ENCODE measurements at places on chromosomes 2 and 18.

DNA sequence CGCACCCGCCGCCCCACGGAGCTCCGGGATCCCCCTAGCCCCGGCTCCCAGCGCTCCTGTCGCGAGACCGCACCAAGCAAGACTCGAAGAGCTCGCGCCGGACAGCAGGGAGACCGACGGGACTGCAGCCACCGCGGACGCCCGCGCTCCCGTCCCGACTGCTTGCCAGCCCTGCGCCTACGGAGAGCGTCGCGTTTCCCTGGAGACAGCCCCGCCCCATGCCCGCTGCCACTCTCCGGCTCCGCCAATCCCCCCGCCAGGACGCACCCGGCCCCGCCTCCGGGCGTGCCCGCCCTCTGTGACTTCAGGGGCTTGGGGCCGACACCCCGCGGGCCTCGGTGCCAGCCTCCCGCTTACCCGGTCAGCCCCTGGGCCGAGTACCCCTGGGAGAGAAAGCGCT, at the start of gene ANKMY1:
TSS of gene ANKMY1 (minus strand) at position 181 of the 400 bp plus-strand sequence. CDS start 653 bp downstream, outside the sequence.
- peak; percentile 67 for DNase-seq

- DNase-seq: peak; percentile 63
Measured at GRCh38 chr2:64283641-64284361, 139.6 kb upstream of the PELI1 start.

GRCh38 chr18:25469489-25469888, 117.5 kb upstream of the ZNF521 start:
- no peak for DNase-seq

DNA sequence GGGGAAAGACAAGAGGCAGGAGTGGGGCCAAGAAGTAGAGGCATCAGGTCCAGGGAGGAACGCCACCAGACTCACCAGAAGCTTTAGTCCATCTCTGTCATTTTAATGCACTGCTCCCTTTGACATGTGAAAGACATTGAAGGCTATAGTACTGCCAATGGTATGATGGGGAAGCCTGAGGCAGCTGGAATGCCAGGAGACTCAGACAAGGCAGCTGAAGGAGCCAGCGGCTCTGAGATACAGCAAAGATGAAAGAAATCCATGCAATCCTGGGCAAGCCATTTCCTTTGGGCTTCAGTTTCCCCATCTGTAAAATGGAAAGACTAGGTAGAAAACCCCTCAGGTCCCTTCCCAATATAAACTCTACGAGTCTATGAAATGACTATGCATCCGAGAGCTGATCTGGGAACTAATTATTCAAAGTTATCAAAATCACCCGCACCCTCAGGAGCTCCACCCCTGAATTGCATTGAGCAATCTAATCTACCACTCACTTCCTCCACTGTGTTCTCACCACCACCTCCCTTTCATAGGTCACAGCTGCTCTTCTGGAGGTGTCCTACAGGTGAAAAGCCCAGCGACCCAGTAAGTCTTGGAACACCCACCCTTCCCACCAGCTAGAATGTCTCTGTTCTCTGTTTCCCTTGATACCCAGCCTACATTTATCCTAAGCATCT, 3.1 kb downstream of the CXCR2 start:
- no peak for DNase-seq

- DNase-seq: no peak
Measured at GRCh38 chr2:102276549-102277201, 34.7 kb upstream of the IL1RL1 start.

GRCh38 chr2:119174216-119174992, 15.9 kb upstream of the C1QL2 start:
- DNase-seq: peak; percentile 9

DNA sequence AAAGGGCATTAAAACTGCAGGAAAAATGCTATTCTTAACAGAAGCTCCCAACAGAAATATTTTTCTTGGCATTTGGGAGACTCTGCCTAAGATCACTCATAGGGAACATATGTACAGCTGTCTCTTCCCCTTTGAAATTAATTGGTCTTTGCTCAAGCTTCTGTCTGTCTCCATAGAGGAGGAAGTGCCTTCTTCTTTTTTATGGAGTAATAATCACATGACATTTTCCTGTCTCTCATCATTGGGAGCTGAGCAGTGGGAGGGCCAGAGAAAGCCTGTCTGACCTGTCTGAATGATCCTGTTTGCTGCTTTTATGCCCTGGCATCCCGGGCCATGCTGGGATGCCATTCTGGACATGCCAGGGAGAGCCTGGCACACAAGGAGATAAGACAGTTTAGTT, 145.6 kb downstream of the AQP4 start:
- DNase-seq: no peak

DNA sequence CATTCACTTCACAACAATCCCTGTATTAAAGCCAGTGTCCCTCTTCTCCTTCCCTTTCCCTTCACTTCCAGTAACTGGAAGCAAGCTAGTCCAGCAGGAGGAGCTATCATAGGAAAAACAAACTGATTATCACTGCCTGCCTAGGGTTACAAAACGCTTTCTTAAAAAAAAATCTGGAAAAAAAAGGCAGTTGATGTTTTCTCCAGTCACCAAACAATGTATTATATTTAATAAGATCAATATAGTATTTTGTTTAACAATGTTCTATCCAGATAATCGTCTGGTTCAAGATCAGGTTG, 78.8 kb upstream of the ITGB6 start:
- no peak for DNase-seq

DNA sequence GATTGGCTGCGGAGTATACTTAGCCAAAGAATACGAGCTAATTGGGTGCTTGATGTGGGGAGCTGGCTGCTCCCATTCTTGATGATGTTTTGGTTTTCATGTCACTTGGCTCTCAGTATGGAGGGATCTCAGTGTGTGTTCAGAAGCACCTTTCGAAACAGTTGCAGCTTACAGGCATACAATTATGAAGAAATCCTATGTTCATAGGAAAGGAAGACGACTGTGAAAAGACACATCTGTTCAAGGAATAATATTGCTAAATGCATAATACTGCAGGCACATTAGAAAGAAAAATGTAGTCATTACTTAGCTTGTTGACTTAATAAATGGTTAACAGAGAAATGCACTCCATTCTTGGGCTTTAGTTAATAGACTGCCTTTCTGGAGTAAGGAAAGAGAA, 4.1 kb downstream of the LRRC30 start:
- no peak for DNase-seq

- DNase-seq: no peak
Measured at GRCh38 chr2:183678908-183679307, 554.7 kb downstream of the NUP35 start.

DNA sequence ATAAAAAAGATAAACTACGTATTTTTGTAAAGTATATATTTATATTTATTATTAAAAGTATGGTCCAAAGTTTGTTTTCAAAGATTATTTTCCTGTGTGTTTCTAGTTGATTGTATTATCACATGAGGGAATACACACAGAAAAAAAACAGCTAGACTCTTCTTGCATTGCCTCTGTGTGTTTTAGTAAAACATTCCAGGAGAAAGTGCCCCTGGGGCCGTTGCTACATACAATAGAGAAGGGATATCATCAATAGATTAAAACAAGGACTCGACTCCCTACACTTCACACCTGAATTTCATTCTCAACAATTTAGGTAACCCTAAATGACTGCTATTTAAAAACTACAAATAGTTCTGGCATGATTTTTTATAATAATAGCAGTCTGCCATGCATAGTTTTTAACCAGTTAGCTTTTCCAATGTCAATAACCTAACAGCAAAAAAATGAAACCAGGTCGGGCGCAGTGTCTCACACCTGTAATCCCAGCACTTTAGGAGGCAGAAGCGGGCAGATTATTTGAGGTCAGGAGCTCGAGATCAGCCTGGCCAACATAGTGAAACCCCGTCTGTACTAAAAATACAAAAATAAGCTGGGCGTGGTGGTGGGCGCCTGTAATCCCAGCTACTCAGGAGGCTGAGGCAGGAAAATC, 171.3 kb downstream of the DNAH6 start:
- DNase-seq: no peak

GRCh38 chr18:939166-939565, 34.5 kb downstream of the ADCYAP1 start:
- peak; percentile 31 for DNase-seq

- DNase-seq: peak; percentile 21
Measured at GRCh38 chr2:57453945-57454344, 592.7 kb upstream of the VRK2 start.

DNA sequence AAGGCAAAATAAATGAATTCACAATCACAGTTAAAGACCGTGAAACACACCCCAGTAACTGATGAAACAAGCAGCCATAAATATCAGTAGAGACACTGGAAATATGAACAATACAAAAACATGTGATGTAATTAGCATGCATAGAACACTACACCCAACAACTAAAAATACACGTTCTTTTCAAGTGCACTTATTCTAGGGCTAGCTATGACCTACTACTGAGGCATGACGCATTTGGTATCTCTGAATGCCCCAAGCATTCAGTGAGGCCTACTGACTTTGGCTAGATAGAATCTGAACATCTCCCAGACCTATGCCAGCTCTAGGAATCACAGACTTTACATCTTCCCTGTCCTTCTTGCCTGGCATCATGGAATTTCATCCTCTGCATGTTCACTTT, 450.0 kb upstream of the ID2 start:
- no peak for DNase-seq

DNA sequence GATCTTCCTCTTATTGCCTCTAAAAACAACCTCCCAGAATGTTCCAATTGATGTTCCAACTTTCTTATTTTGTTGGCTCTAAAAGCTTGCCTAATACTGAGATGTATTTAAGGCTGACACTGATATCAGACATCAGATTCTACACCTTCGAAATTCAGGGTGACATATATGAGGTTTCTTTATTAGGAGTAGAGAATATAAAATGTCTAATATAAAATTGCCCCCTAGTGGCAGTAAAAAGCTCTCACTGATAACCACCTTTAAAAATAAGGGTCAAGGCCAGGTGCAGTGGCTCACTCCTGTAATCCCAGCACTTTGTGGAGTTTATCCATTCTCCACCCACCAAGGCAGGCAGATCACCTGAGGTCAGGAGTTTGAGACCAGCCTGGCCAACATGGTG, 789.7 kb upstream of the SLC39A10 start:
- peak; percentile 11 for DNase-seq

GRCh38 chr2:15665067-15665942, 73.6 kb downstream of the DDX1 start:
- DNase-seq: no peak
